Caki2 (cell line): ENCODE measurements at places on chromosomes 7 and 10.

DNA sequence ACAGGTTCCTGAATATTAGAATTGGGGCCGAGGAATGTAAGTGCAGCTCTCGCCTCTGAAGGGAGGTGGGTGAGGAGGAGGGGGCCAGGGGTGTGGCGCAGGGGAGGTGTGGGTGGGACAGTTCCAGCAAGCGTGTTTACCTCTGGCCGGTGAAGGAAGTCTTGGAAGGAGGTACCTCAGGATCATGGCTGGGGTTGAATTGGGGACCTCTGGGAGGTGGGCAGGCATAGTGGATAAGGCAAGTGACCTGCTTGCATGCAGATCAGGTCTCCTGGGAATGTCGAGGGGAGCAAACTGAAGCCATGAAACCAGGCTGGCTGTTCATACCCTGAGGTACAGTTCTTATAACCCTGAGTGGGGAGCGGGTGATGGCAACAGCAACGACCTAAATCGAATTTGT, 2.0 kb downstream of the ZNF775 start:
- DNase-seq: no peak

DNA sequence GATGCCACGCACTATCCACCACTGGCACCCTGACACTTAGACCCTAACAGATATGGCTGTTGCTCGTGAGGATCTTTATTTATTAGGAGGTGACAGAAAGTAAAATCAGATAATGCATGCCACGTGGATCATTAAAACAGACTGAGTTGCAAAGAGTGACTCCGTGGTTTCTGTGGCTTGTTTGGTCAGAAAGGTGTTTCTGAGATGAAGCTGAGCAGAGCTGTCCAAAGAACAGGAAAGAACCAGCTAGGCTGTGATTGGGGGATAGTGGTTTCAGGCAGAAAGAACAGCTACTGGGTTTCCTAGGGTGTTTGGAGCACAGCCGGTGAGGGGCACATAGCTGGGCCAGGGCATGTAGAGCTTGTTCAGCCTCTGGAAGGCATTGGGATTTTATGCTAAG, 34.4 kb downstream of the CSGALNACT2 start:
- DNase-seq: no peak

- no peak for DNase-seq
These were observed 41.9 kb upstream of the TNKS2 start for GRCh38 chr10:91756286-91756685.

- DNase-seq: no peak
These were observed 107.8 kb upstream of the SHH start for GRCh38 chr7:155920068-155920461.

DNA sequence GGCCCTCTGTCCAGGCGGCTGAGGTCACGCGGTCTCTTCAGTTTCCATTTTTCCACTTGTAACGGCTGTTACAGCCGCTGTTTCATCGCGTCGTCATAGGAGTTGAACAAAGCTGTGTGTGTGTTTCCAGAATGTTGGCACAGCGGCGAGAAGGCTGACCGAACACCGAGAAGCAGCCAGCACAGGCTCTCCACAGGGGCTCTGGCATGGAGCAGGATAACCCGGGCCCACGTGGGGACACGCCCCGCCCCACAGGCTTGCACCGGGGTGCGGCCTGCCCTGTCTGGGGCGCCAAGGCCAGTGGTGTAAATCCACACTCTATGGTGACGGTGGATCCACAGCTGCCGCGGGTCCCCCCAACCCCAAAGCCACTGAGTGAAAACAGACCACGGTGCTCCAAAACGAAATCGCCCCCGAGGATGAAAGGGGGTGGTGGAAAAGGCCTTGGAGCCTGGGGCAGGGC, 448.2 kb downstream of the DNAJB6 start:
- no peak for DNase-seq

DNA sequence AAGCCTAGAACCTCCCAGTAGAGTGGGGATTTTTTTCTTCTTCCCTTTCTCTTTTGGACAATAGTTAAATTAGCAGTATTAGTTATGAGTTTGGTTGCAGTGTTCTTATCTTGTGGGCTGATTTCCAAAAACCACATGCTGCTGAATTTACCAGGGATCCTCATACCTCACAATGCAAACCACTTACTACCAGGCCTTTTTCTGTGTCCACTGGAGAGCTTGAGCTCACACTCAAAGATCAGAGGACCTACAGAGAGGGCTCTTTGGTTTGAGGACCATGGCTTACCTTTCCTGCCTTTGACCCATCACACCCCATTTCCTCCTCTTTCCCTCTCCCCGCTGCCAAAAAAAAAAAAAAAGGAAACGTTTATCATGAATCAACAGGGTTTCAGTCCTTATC, 5.4 kb downstream of the OPN1SW start:
- no peak for DNase-seq

DNA sequence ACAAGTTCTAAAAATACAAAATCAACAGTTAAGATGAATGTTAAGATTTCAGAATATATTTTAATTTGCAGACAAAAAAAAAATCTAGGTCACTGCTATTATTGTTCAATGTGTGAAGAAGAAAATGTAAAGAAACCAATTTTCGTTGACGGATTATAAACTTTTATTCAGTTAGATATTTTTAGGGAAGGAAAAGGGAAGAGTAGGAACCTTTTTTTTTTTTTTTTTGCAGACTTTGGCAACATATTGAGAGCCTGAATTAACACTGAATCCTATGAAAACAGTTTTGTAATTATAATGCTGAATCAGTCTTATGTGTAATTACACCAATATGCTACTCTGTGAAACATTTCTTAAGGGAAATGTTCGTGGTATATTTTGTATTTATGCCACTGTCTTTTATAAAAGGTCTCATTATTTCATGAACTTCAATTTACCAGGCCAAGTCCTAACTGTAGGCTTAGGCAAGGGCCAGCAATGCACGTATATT, 106.3 kb downstream of the ST8SIA6 start:
- no peak for DNase-seq

DNA sequence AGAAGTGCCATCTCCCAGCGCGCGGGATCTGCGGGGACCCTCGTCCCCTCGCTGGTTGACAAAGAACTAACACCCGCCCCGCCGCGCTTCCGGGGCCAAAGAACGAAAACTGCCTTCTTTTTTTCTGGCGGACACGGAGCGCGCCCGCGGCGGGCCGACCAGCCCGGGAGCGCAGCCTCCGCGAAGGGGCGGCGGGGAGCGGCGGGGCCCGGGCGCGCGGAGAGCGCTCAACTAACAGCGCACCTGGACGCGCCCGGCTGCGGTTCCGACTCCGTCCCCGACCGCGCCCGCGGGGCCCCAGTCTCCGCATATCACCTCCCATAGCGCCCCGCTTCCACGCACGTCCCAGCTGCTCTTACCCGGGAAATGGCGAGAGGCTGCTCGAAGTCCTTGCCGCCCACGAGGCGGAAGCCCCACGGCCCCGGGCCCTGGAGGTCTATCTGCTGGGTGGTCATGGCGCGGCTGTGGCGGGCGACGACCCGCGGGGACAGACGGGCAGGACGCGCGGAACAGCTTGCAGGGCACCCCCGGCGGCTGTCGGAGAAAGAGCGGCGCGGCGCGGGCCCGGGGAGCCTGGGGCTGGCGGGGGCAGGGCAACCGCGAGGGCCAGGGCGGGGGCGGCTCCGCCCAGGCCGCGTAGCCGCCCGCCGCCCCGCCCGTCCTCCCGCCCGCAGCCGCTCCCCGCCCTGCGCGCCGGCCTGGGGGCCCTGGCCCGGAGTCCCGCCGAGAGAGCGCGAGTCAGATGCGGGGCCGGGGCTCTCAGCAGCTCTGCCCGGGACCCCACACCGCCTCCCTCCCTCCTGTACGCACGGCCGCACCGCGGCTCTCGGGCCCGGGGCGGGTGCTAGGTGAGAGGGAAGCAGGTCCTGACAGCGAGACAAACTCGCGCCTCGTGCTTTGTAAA, at the start of gene PDLIM1:
Gene PDLIM1, minus strand, starts transcription at position 543 of the 904 bp plus-strand sequence. Its CDS starts 88 bp downstream, at position 455.
- DNase-seq: peak; percentile 63

DNA sequence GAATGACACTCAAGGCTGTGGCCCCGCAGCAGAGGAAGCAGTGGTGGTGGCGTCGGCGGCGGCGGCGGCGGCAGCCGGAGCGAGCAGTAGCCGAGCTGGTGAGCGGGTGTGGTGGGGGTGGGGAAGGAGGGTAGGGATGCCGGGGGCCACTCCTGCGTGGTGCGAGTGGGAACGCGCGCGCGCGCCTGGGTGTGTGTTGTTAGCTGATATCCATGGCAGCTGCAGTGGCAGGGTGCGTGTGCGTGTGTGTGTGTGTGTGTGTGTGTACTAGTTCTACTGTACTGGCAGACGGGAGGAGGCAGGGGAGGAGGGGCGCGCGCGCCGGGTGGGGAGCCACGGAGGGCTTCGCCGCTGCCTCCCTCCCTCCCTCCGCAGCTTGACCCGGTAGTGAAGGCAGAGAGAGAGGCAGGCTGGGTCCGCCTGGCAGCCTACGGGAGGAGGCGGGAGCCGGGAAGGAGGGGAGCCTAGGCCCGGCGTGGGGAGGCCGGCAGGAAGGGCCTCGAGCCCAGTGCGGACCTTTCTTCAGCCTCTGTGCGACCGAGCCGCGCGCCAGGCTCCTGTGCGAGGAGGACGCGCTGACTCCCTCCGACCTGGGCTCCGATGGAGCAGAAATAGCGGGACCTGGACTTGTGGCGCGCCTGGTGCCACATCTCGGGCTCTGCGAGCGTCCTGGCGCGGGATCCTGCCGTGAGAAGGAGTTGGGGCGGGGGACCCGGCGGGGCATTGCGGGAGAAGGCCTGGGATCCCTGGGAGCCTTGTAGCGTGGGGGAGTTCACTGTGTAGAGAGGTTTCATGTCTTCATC, at the start of gene MAGI2:
Gene MAGI2, minus strand, starts transcription at position 110 of the 803 bp plus-strand sequence. CDS start 347 bp downstream, outside the sequence.
- peak; percentile 80 for DNase-seq

DNA sequence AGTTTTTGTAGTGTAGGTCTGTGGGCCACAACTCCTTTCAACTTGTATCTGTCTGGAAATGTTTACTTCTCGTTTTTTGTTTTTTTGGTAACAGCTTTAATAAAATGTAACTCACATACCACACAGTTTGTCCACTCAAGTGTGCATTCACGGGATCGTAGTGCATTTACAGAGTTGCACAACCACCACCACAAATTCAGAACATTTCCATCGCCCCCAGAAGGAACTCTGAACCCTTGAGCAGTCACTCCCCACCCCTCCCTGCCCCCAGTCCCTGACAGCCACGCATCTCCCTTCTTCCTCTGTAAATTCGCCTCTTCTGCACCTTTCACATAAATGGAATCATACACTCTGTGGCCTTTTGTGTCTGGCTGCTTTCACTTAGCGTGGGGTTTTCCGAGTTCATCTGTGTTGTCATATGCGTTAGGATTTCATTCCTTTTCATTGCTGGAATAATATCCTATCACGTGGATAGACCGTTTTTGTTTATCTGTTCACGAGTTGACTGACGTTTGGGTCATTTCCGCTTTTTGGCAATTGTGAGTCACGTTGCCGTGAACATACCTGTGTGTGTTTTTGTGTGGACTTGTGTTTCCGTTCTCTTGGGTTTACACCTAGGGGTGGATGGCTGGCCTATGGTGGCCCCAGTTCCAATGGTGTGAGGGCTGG, 10.3 kb downstream of the JAKMIP3 start:
- no peak for DNase-seq

DNA sequence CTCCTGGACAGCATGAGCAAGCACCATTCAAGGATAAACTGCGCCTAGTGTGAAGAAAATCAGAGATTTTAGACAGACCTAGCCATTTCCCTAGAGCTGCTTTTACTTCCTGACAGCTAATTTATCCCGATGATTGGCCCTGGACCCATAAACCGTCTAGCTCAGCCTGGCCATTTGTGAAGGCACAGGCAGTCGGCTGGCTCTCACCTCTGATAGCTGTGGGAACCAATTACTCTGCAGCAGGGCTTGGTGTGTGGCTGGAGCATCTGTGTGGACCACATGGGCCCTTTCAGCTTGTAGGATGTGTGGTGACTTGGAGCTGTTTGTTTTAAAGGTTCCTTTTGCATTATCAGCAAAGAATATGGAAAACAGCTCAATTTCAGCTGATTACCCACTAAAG, 111.1 kb upstream of the NPY start:
- DNase-seq: no peak

DNA sequence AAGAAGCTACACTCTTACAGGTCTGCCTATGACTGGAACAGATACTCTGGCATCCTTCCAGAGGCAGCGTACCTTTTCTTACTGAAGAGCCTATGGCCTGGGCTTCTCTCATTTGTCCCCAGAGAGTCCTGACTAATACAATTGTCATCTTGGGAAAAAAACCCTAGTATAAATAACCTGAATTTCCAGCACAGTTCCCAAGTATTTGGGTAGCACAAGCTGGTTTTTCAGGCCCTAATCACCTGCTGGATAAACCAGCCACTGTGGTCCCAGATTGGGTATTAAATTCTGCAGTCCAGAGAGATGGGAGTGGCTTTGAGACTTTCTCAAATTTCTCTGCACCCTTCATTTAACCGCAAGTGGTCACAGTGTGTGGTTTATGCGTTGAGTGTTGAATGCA, 186.8 kb upstream of the NEBL start:
- DNase-seq: peak; percentile 89

DNA sequence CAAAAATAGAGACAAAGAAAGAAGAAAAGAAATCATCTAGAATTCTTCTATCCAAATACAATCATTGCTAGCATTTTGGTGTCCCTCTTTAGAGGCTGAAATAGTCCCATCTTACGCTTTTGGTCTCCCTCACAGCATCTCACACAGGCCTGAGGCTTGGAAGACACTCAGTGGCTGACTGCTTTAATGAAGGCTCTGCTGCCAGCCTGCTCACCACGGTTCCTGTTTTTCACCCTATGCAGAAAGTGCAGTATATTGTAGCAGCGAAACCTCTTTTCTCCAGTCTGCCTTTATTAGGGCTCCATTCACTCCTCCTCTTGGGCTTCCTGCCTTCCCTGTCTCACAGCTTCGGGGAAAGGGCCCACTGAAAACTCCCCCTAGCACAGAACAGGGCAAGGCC, 102.2 kb downstream of the JCAD start:
- DNase-seq: no peak

GRCh38 chr10:70695241-70696030, 23.1 kb downstream of the ADAMTS14 start:
- no peak for DNase-seq

- no peak for DNase-seq
These were observed 216.4 kb downstream of the HECW1 start for GRCh38 chr7:43328785-43329380.

DNA sequence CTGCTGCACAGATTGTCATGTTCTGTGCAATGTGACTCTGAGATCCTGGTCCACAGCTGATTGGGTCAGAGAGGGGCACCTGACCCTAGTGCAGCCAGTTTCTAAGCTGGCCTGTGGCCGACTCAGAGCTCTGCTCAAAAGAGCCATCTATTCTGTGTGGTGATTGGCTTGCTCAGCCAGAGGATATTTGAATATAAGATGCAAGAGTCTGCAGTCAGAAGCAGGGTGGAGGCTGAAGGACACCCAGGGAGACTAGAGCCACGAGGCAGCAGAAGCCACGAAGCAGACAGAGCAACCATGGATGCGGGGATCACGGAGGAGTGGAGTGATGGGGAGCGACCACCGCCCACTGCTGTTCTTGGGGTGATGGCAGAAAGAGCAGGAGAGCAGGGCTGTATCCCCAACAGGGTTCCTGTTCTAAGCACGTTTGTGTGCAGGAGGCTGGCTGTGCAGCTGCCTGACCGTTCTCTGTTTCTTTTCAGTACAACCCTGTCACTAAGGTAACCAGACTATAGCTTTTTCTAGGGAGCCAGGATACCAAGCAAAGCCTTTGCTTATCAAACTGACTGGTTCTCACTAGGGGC, 19.5 kb upstream of the RHEB start:
- DNase-seq: peak; percentile 59
